Caki2 (cell line): ENCODE measurements at places on chromosomes 7 and 10.

DNA sequence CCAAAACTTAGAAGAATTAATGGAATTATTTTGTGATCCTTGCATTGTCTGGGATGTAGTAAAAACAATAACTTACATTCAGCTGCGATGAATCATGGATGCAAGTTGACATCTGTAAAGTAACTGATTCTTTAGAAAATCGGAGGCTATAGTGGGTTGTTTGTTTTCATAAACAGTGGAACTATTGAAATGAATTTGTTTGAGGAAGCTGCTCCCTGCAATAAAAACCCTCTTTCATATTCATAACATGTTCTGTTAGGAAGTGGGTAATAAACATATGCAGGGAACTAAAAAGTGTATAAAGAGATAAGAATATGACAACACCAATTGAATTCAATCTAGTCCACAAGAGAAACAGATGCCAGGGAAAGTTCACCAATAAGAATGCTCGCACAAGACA, 53.6 kb downstream of the AGMO start:
- DNase-seq, result no peak

DNA sequence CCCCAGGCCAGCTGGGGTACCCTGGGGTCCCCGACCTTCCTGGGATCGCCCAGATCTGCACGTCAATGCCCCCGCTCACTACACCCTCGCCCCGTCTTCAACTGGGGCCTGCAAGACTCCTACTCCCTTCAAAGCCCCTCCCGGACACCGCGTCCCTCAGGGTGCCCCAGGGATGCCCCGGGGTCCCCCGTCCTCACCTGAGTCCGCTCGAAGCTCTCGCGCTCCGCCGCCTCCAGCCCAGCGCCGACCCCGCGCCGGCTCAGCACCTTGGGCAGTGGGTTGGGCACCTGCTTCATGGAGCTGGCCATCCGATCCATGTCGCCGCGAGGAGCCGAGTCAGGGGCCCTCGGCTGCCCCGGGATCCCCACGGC, at the start of gene HIP1:
Gene HIP1, minus strand, starts transcription at position 338 of the 371 bp plus-strand sequence. Its CDS starts 21 bp downstream, at position 317.
- DNase-seq, result no peak

GRCh38 chr7:22611758-22612079, 111.7 kb upstream of the STEAP1B start:
- no peak for DNase-seq

DNA sequence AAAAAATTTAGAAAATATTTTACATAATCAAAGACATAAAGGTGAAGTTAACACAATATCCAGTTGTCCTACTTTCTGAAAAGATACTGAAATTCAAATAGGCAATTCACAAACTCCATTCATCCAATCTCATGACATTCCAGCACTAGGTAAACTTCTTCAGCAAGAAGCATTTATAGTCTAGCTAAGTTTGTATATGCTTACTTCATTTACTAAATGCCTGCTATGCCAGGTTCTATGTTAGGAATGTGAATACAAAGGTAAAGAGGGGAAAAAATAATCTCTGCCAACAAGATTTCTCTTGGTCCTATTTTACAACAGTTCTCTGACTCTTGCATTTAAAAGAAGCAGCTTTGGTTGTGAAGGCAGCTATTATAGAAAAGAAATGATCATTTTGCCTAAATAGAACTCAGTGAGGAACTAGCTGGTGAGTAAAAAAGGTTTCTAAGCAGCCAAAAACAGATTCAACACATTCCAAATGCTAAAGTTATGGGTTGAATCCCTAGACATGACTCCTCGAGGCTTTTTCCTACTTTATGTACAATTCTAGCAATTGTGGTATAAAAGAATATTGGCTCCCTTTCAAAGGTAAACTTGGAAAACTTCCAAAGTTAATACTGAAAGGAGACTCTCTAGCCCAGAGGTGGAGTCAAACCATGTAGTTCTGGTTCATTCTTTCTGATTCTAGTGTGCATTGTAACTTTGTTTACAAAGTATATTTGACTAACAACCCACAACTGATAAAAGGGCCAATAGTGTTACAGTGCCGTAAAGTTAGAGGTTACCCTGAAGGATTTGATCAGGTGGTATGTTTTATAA, 30.9 kb upstream of the KLHL7 start:
- DNase-seq, result no peak

GRCh38 chr10:102133373-102134195, 744 bp downstream of the PPRC1 start:
- peak; percentile 76 for DNase-seq

DNA sequence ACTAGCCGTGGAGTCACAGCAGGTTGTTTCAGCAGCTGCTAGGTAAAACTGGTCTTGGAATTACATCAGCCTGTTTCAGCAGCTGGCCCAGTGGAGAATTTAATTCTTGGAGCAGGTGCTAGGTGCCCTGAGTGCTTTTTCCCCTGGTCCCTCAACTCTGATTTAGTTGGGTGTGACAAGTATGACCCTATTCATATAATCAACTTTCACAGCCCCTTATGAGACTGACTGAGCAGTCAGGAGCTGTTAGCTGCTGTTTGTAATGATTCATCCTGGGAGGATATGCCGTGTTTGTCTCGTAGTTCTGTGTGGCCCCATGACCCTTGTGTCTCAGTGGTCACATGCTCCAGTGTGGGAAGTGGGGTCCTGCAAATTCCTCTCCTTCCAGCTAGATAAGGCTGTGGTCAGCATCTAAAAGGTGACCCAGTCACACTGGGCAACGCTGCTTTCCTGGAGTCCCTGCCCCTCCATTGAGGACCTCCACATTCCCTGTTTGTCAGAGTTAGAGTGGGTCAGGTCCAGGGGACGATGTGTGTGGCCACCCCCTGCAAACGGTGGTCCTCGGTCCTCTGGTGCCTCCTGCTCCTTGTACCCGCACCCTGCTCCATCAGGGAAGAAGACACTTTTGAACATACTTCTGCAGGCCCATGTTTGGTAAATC, 28.3 kb downstream of the TBATA start:
- peak; percentile 46 for DNase-seq
